Left lobe of liver (tissue), 2 donors: ENCODE measurements at places on chromosomes 11 and 22. TPM values are rescaled to one million over a fixed set of nuclear protein-coding genes. Genes with fewer than 3 reads are reported as not detected.

Gene TSKU
- total RNA-seq: 547 TPM

Gene THY1
- total RNA-seq: 0.96 TPM

Gene BIK
- 0.25 TPM for total RNA-seq

Gene CEND1
- 0.43 TPM for total RNA-seq

Gene OR2AG1
- total RNA-seq: not detected

Gene TPBGL
- total RNA-seq: not detected

Gene SAA4
- 738 TPM for total RNA-seq

Gene OR9Q2
- total RNA-seq: not detected

Gene LRRN4CL
- not detected for total RNA-seq

Gene UBQLNL
- 0.23 TPM for total RNA-seq

Gene HEPACAM
- 27.2 TPM for total RNA-seq

Gene IFTAP
- total RNA-seq: 6.0 TPM
